ENCODE measurements at places on chromosomes 3 and 15.

DNA sequence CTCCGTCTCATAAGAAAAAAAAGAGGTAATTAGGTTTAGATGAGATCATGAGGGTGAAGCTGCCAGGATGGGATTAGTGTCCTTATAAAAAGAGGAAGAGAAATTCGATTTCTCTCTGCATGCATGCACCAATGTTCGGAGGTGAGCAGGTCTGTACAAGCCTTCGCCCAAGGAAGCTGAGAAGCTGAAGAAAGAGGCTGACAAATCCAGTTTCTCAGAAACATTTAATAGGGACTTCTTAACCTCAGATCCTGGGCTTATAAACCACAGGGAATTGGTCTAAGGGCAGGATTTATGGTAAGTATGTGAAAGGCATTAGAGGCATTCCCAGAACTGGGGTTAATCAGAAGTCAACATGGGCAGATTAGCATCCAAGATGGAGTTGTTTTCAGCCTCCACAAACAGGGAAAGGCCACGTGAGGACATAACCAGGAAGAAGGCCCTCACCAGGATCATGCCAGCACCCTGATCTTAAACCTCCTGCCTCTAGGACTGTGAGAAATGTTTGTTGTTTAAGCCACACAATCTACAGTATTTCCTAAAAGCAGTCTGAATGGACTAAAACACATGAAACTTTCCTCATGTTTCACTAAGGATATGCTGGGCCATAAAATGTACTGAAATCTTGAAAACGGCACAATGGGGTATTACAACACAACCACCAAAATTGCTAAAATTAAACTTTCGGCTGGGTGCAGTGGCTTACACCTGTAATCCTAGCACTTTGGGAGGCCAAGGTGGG lies 11.3 kb downstream of the SHISA5 start:
- no peak for DNase-seq

GRCh38 chr3:46214751-46215352 lies 6.7 kb upstream of the CCR1 start:
- peak; percentile 40 for DNase-seq

- DNase-seq: no peak
These were observed 51.3 kb downstream of the CYP11A1 start for GRCh38 chr15:74316141-74316540.

DNA sequence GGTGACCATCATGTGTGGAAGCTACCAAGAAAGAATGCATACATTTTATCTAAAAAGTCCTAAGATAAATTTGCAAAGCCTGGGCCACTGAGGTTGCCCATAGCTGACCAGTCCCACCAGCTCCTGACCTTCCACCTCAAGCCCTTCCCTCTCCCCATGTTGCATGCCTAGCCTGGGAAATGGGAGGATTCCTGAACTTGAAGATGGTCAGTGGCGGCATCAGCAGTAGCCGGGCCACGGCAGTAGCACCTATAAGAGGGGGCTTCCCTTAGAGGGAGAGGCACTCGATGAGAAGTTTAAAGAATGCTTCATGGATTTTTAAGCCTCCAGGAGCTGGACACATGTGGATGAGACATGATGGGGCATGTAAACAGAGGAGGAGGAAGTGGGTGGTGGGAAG lies 172.1 kb downstream of the KLF13 start:
- DNase-seq: no peak

- no peak for DNase-seq
These were observed 1407.1 kb downstream of the SI start for GRCh38 chr3:163671201-163671600.

DNA sequence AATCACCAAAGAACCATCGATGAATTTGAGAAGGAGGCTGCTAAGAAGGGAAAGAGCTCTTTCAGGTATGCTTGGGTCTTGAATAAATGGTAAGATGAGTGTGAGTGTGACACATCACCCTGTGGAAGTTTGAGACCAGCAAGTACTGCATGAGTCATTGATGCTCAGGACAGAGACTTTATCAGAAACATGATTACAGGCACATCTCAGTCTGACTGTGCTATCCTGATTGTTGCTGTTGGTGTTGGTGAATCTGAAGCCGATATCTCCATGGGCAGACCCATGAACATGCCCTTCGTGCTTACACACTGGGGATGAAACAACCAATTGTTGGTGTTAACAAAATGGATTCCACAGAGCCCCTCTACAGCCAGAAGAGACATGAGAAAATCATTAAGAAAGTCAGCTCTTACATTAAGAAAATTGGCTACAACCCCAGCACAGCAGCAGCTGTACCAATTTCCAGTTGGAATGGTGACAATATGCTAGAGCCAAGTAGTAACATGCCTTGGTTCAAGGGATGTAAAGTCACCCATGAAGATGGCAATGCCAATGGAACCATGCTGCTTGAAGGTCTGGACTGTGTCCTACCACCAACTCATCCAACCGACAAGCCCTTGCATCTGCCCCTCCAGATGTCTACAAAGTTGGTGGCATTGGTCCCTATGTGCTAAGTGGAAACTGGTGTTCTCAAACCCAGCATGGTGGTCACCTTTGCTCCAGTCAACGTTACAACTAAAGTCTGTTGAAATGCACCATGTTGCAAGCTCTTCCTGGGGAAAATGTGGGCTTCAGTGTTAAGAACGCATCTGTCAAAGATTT lies 20.5 kb downstream of the TM4SF4 start:
- no peak for DNase-seq

GRCh38 chr3:118473343-118473742 lies 561.3 kb downstream of the IGSF11 start:
- no peak for DNase-seq

GRCh38 chr3:184337981-184338380 lies 581 bp downstream of the FAM131A start:
- no peak for DNase-seq

Measured in mucosa of gallbladder (tissue), 1 donor.